EL (cell line): ENCODE measurements at places on chromosomes 5 and 9.

GRCh38 chr5:19577882-19578281, 410.1 kb downstream of the CDH18 start:
- no peak for DNase-seq

GRCh38 chr5:169250887-169251286, 50.1 kb downstream of the SLIT3 start:
- no peak for DNase-seq

GRCh38 chr9:135701067-135701958, 672 bp upstream of the KCNT1 start:
- no peak for DNase-seq

DNA sequence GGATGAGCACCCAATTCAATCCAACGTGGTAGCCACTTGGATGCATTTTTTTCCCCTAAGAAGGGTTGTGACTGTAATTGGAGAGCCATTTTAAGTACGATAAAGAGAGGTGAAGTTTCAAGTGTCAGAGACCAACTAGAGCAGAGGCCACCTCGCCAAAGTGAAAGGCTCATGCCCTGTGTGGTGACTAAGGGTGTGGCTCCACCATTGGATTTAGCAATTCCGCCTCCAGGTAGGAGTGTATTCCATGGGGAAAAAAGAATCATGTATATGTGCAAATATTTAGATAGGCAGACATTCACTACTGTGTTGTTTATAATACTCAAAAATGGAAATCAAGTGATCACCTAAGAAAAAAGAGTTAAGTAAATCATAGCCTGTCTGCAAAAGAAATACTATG, 53.1 kb upstream of the S1PR3 start:
- DNase-seq, result no peak

GRCh38 chr5:143019614-143020515, 249.7 kb downstream of the ARHGAP26 start:
- DNase-seq, result no peak

- no peak for DNase-seq
Observed at GRCh38 chr5:131104169-131104808, 60.8 kb downstream of the HINT1 start.

GRCh38 chr9:96251451-96251850, 50.5 kb downstream of the HSD17B3 start:
- peak; percentile 11 for DNase-seq

- DNase-seq, result no peak
Observed at GRCh38 chr9:28628031-28628430, 1054.8 kb upstream of the C9orf72 start.

DNA sequence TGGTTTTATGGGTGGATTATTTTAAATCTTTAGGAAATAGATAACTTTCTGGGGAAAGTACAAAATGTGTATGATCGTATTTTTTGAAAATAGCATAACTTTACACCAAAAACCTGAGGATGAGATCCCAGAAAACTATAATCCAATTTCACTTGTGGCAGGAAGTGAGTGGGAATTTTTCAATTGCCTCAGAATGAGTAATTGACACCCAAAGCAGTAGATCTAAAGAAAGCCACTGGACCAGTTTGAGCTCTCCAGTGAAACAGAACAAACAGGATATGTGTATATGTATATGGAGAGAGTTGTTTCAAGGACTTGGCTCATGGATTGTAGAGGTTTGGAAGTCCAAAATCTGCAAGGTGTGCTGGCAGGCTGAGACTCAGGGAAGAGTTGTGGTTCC, 109.2 kb upstream of the SHB start:
- DNase-seq, result peak; percentile 11

GRCh38 chr9:16726718-16727451, 143.6 kb downstream of the BNC2 start:
- peak; percentile 90 for DNase-seq

DNA sequence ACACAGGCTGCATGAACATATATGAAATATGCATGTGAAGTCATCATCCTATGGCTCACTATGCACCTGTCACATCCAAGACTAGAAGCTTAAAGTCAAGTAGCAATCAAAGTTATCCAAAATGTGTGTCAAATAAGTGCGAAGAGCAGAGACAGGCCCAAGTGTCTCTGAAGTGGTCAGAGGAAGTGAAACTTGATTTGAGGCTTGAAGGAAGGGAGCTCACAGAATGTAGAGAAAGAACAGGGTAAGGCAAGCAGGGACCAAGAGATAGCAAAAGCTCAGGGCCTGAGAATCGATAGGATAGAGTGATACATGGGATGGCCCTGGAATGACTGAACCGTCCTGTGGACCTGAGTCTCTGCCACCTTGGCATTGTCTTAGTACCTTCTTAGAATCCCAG, 274.3 kb upstream of the TRPC7 start:
- DNase-seq, result no peak

DNA sequence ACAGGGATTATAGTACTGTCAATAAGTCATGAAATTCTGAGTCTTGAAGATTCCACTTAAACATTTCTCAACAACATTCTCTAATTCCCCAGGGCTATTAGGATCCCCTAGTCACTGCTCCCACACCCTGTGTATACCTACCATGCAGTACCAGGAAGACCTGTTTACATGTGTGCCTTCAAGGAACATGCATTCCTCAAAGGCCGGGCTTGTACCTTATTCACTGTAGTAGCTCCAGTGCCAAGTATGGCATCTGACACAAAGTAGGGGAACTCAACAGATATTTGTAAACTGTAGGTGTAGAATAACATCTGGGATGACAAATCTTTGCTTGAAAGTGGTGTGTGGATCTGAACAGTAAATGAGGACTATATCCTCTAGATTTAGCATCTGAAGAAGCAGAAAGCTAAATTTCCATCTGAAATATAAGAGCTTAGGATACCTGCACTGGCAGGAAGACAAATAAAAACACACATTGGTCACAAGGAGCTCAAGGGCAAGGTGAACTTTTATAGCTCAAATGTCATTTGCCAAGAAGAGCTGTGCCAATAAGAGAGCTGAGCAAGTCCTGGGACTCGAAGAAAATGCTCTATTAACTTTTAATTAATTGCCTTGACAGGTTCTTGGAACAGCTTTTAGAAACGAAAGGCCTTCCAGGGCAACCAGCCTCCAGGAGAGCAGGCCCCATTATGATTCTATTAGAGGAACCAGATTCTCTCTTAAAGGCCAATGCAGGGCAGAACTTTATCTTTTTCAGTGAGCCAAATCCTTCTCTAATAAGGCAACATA, 52.3 kb upstream of the MYOT start:
- DNase-seq, result no peak

DNA sequence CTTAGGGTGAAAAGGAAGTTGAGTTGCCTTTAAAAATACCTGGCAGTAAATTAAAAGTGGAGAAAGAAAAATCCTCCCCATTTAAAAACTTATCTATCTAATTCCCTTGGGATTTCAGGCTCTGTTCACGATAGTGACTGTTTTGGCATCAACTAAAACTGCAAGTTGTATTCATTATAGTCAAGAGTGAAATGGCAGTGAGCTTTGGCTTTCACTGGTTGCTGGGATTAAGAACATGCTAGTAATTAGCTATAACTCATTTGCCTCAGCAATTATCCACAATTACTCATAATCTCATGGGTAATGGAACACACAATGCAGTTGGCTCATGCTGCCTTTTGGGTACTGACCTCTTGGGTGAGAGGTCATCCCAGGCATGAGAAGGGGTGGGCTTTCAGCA, 250.1 kb downstream of the GAS1 start:
- DNase-seq, result no peak

- no peak for DNase-seq
Observed at GRCh38 chr5:102638316-102638715, 116.8 kb upstream of the PAM start.

DNA sequence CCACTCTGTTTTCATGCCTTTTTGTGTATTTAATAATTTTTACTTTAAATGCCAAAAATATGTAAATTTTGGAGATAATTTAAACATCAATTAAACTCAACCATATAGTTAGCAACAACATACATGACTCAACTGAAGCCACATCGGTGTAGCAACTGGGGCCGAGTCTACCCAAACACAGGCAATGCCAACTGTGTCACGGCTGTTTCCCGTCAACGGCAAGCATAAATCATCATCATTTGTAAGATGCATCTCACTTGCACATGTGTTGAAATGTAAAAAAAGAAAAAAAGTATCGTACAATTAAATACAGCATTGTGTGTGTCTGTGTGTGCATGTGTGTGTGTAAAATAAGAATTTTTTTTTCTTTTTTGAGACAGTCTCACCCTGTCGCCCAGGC, 160.1 kb upstream of the TAS2R1 start:
- no peak for DNase-seq

DNA sequence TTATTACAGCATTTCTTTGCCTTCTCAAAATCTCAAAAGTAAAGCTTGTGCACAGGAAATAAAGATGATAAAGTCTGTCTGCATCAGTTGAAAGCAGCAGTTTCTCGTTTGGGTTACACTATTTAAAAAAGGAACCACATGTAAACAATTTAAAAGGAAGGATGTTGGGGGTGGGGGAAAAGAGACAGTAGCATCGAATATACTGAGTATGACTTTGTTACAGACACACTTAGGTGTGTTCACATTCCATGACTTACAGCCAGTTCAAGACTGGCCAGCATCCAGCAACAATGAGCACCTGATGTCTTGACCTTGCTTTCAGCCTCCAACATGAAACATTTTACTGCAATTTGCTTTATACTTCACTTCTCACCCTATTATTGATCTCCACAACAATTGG, 8.7 kb downstream of the GAPT start:
- no peak for DNase-seq

DNA sequence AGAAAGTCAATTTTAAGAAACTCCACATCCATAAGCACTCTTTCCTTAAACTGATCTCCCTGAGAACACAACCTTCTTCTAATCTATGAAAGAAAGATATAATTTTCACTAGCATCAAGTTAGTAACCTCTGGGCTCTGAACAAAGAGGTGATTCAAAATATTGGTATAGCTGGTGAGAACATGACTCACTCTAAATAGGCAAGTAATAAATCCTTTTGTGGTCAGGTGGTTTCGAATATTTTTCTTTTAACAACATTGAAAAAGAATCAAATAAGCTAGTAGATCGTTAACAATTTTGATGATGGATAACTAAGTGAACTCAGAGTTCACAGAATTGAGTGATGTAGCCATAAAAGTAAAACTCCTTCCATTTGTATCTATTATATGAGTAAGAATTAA, 150.6 kb upstream of the IQGAP2 start:
- no peak for DNase-seq

GRCh38 chr5:134034326-134034725, 29.6 kb upstream of the VDAC1 start:
- DNase-seq, result no peak

- DNase-seq, result peak; percentile 41
Observed at GRCh38 chr5:83471405-83472212, at the start of gene VCAN. Gene VCAN (plus strand): TSS chr5:83471744. CDS start chr5:83483519, 11,775 bp downstream.

DNA sequence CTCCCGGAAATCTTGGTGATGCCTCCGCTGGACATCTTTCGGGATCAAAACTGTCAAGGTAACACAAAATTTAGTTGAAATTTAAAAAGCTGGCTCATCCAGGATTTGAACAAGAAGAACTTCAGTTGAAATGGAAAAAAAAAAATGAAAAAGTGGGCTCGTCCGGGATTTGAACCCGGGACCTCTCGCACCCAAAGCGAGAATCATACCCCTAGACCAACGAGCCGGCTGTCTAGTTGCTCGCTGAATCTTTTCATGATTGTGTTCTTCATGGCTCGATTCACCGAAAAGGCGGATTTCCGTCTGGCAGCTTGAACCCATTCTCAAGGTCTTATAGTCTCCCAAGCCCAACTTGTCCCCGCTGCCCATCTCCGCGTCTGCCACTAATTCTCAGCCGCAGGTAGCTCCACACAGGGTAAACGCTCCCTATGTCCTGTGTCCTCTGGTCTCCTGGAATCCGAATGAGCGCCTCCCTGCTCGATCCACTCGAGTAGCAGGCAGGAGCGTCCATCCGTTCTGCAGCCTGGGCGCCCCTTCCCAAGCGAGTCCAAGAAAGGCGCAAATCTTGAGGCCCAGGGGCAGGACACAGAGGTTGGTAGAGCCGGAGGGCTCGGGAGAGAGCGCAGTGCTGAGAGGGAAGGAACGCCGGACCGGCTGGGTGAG, 16.2 kb downstream of the TRIM7 start:
- peak; percentile 84 for DNase-seq

DNA sequence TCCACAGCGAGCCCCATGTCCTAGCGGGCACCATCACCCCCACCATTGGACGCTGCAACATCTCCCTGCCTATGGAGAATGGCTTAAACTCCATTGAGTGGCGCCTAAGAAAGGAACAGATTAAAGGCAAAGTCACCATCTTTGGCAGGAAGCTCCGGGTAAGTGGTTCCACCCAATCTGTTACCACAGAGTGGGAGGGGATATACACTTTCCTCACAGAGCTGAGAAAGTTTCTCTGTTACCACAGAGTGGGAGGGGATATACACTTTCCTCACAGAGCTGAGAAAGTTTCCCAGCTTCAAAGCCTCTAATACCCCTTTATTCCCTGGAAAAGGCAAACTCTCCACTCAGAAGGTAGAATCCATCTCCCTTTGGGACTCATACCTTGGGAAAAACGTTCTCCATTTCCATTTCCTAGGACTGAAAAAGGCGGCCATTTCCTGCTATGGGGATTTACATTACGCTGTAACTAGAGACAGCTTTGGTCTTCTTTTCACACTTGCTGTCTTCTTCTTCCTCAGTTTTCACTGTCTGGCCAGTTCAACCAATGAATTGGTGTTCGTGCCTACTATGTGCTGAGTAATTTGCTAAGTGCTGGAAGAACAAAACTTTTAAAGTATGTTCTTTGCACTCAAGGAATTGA, 63.4 kb upstream of the WWC1 start:
- DNase-seq, result no peak

DNA sequence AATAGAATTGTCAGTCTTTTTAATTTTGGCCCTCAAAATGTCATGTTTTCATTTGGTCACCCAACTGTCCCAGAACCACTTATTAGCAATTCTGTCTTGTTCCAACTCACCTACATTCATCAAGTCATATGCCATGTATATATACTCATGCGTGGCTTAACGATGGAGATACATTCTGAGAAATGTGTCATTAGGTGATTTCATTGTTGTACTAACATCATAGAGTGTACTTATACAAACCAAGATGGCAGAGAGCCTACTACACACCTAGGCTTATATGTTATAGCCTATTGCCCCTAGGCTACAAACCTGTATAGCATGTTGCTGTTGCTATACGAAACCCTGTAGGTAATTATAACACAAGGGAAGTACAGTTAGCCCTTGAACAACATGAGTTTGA, 36.6 kb downstream of the RNF38 start:
- DNase-seq, result no peak

- DNase-seq, result no peak
Observed at GRCh38 chr5:156595132-156595787, 254.8 kb upstream of the PPP1R2B start.

DNA sequence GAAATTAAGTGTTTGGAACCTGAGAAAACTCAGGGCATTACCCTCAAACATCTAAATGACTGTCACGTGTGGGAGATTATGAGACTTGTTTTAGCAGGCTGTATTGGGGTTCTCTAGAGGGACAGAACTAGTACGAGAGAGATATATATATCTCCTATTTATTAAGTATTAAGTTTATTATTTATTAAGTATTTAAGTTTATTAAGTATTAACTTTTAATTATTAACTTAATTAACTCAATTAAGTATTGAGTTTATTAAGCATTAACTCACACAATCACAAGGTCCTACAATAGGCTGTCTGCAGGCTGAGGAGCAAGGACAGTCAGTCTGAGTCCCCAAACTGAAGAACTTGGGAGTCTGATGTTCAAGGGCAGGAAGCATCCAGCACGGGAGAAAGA, 113.8 kb downstream of the MELK start:
- no peak for DNase-seq

- no peak for DNase-seq
Observed at GRCh38 chr5:35776757-35777156, 79.9 kb upstream of the IL7R start.
